Fibroblast of lung (primary cell): ENCODE measurements at places on chromosomes 3 and 15.
A peak's percentile ranks its signal among the peaks of the same experiment; 100 is the strongest.

DNA sequence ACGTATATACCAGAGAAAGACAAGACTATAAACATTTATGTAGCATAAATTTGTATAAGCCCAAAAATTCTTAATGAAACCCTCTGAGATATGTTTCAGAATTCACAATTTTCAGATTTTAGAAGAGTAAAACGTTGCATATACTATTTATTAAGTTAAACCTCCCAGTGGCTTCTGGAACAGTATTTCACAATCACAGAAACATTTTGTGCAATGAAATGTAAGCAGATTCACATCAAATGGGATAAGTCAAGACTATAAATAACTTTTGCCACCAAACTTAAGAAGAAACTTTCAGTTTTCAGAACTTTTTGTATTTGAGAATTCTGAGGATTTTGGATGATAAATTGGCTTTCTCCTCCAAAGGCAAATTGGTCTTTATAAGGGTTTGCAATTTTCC is 9.2 kb downstream of the SLTM start:
- peak; percentile 13 for DNase-seq

DNA sequence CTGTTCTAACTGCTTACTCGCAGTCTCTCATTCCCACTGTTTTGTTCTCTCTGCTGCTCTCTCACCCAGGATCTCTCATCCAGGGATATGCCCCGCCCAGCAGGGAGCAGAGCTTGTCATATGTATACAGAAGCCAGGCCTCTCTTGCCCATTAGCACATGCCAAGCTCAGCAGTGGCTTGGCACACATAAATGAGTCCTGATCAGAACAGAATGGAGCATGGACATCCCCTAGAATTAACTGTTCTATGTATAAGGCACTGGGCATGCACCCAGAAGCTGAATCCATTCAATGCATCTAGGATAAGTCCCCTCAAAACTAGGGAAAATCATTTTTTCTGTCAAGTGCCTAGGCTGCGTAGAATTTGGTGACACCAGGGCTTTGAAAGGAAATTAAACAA is 61.6 kb downstream of the IGSF11 start:
- DNase-seq = no peak

- peak; percentile 55 for DNase-seq
Measured at GRCh38 chr3:161475905-161476304, 20.7 kb upstream of the OTOL1 start.

DNA sequence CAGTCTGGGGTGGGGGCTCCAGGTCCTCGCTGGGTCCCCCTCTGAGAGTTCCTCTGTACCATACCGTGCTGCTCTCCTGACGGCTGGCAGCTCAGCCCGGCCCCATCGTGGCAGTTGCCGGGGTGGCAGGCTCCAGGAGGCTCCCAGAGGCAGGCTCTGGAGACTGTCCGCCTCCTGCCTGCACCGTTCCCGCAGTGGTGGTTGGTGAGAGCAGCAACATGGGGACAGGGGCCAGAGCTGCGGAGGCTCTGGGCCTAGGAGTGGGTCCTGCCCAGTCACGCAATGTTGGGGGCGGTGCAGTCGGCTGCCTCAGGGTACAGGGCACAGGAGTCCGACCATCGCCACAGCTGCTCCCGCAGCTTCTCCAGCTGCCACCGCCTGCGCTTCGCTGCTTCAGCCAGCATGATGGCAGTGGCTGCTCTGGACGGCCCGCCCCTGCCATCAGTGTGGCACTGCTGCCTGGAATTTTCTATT is 492.7 kb downstream of the AGBL1 start:
- DNase-seq = no peak

- no peak for DNase-seq
Measured at GRCh38 chr15:55518641-55519040, 10.6 kb upstream of the DNAAF4 start.
